ENCODE measurements at places on chromosomes 1 and 21. TPM values are rescaled to one million over a fixed set of nuclear protein-coding genes. Genes with fewer than 3 reads are reported as not detected.

Gene CLEC20A
- not detected for total RNA-seq

Gene ST6GALNAC5
- 3.4 TPM for total RNA-seq

Gene CFHR4
- not detected for total RNA-seq

Gene MYOC
- not detected for total RNA-seq

Gene PIGV
- 8.6 TPM for total RNA-seq

Gene MANEAL
- 0.28 TPM for total RNA-seq

Gene HPDL
- total RNA-seq: 0.56 TPM

Gene HRNR
- total RNA-seq: not detected

Gene KAZN
- 5.6 TPM for total RNA-seq

Gene ATP6V1G3
- not detected for total RNA-seq

Gene GPX7
- total RNA-seq: 3.1 TPM

Gene LIPI
- not detected for total RNA-seq

Gene CCDC185
- not detected for total RNA-seq

Gene DSCAM
- total RNA-seq: under 0.01 TPM

Gene ITSN1
- 56.4 TPM for total RNA-seq

Gene TSPAN2
- total RNA-seq: 0.83 TPM

Gene TMEM200B
- total RNA-seq: 4.8 TPM

Gene OXCT2
- total RNA-seq: 0.28 TPM

Gene RNU1-3
- under 0.01 TPM for total RNA-seq

Gene LCE1B
- not detected for total RNA-seq

Gene KISS1
- 11.7 TPM for total RNA-seq

Gene ID3
- total RNA-seq: 171 TPM

Gene GNL2
- 77.4 TPM for total RNA-seq

Gene PIK3CD
- 5.0 TPM for total RNA-seq

Gene ITLN1
- total RNA-seq: not detected

Gene GNAT2
- total RNA-seq: 0.36 TPM

Gene CSMD2
- total RNA-seq: 0.28 TPM

Gene NUCKS1
- total RNA-seq: 103 TPM

Gene CENPF
- 51.8 TPM for total RNA-seq

Gene CD84
- total RNA-seq: not detected

Gene TRABD2B
- not detected for total RNA-seq

Gene ZBTB37
- 9.7 TPM for total RNA-seq

Gene RHCE
- total RNA-seq: 0.54 TPM

Gene SPATA1
- under 0.01 TPM for total RNA-seq

Gene NID1
- 21.9 TPM for total RNA-seq

Gene SPRR2E
- total RNA-seq: not detected

Gene AGMAT
- 0.28 TPM for total RNA-seq

Gene ADGRL2
- total RNA-seq: 36.9 TPM

Gene PRRX1
- 65.4 TPM for total RNA-seq

Gene SMIM1
- 0.90 TPM for total RNA-seq

Gene CD101
- not detected for total RNA-seq

Gene RNU1-1
- total RNA-seq: under 0.01 TPM

Gene WNT4
- not detected for total RNA-seq

Gene FCGR2B
- total RNA-seq: not detected

Gene GBP5
- total RNA-seq: not detected
